ENCODE measurements at places on chromosomes 7 and 10.

GRCh38 chr10:75034714-75035258 is 76.7 kb upstream of the SAMD8 start:
- no peak for ATAC-seq

GRCh38 chr10:31924833-31925232 is 3.8 kb downstream of the ARHGAP12 start:
- ATAC-seq: peak; percentile 6

GRCh38 chr10:110410329-110411046 is 87.2 kb upstream of the DUSP5 start:
- ATAC-seq: no peak

DNA sequence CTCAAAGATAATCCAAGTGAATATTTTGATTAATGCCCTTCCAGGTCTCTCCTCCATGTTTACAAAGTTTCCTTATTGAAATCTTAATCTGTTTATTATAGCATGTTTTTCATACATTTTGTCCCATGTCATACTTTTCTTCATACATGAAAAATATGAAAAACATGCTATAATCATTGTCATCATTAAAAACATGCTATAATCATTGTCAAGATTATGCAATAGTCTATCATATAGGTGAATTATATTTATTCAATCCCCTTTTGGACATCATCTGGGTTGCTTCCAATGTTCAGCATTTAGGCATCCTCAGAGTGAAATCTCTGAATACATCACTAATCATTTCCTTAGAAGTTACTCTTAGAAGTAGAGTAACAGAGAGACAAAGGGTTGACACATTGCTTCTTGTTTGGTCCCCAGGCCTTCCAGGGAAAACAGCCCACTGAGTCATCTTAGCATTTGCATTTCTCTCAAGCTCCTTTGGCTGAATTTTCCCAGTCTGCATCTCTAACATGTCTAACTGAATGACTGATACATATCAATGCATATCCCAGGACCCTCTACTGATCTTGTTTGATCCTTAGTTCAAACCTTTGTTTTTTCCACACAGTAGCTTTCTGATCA is 87.0 kb downstream of the SGMS1 start:
- ATAC-seq: no peak

- peak; percentile 73 for ATAC-seq
Measured at GRCh38 chr7:140672382-140673062, at the start of gene ADCK2. Gene ADCK2, plus strand, starts transcription at chr7:140672945. Its CDS starts 386 bp downstream, at chr7:140673331.

All from activated CD4-positive, CD25-positive, alpha-beta regulatory T cell treated with anti-CD3 and anti-CD28 coated beads, Interleukin-2, amount 50 U/mL, for 24 hours (primary cell).